ENCODE measurements at places on chromosomes 6 and 20. TPM values are rescaled to one million over a fixed set of nuclear protein-coding genes. Genes with fewer than 3 reads are reported as not detected.
A peak's percentile ranks its signal among the peaks of the same experiment; 100 is the strongest.

Gene SPTLC3
- total RNA-seq: 0.41 TPM

Gene FIG4
- total RNA-seq: 9.2 TPM

Gene TUBB2B
- 93.2 TPM for total RNA-seq

Gene IP6K3
- total RNA-seq: not detected

Gene NCR2
- total RNA-seq: not detected

Gene HCRTR2
- total RNA-seq: not detected

DNA sequence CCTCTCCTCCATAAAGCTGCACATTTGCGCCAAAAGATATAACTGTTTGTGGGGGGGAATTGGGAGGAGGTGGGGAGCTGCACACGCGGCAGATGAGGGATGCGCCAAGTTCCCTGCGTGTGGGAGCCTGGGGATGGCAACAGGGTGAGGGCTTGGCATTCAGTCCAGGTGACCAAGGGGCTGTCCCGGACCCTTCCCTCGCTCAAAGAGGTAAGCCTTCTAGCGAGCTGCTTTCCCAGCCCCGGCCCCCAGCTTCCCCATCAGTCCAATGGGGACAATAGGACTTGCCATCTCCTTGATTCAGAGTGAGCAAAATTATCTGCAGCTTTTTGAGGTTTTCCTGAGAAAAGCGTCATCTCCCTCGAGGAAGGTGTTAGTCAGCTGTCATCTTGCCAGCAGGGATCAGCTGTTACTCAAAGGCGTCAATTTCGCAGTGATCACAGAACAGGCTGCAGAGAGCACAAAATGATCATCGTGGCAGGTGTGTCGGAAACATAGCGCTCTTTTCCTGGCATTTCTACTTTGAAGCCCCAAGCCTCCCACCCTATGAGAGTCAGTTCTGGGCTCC is 21.3 kb downstream of the ZNF831 start:
- no peak for DNase-seq

DNA sequence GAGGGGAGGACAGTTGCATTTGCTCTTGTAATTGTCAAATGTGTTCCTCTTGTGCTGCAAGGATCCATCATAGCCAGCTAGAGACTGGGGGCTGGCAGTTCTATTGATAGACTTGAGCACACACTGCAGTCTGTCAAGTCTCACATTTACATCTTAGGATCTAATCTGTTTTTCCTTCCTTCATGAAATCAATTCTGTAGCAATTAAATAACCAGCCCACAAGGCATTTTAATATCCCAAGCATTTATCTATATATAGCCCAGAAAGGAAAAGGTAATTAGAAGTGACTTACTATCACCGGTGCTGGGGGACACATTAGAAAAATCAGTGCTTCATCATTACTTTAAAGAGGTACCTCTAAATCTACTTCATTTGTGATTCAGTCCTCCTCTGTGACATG is 143.0 kb upstream of the STXBP5 start:
- DNase-seq: no peak

- no peak for DNase-seq
These were observed 4.1 kb downstream of the PAQR8 start for GRCh38 chr6:52365866-52366540.

- DNase-seq: no peak
These were observed 91.6 kb downstream of the TFAP2C start for GRCh38 chr20:56720620-56721213.

DNA sequence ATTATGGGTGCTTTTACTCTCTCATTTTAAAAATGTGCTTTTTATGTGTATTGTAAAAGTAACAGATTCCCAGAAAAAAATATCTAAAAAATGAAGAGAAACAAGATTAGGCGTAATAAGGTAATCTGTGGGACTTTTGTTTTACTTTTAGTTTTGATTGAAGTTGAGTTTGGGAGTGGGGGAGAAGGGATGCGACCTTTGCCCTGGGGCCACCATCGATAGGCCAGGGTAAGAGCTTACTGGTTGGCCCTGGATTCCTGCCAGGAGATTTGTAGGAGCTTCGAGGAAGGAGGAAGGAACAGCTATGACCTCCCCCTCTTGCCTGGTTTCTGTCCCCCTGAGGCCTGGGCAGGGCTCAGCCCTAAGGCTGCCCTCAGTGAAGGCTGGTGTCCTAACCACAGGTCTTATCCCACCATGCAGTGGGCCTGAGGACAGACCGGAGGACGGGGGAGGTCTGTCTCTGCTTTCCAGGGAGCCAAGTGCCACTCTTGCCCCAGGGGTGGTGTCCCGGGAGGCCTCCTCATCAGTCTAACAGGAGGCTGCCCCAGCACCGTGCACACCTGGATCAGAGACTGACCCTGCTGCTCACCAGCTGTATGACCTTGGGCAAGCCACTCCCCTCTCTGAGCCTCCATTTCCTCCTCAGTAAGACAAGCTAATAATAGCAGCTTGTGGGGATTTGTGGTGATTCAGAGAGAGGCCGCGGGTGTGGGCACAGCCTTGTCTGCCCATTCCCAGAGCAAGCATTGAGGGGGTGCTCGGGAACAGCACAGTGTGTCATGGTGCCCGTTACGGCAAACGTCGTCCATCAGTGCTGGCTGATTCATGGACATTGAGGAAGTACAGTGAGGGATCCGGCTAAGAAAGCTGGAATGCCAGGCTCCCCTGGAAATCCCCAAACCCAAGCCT is 21.2 kb downstream of the TGM2 start:
- no peak for DNase-seq

- DNase-seq: no peak
These were observed 162.7 kb upstream of the B3GAT2 start for GRCh38 chr6:71119560-71119959.

GRCh38 chr6:145626857-145627256 is 108.5 kb downstream of the EPM2A start:
- DNase-seq: no peak

GRCh38 chr20:4434681-4435080 is 287.0 kb upstream of the PRND start:
- DNase-seq: no peak

GRCh38 chr20:20712004-20712473 is 405 bp downstream of the RALGAPA2 start:
- DNase-seq: peak; percentile 35

- DNase-seq: no peak
These were observed 217.0 kb upstream of the CCN2 start for GRCh38 chr6:132167929-132168892.

DNA sequence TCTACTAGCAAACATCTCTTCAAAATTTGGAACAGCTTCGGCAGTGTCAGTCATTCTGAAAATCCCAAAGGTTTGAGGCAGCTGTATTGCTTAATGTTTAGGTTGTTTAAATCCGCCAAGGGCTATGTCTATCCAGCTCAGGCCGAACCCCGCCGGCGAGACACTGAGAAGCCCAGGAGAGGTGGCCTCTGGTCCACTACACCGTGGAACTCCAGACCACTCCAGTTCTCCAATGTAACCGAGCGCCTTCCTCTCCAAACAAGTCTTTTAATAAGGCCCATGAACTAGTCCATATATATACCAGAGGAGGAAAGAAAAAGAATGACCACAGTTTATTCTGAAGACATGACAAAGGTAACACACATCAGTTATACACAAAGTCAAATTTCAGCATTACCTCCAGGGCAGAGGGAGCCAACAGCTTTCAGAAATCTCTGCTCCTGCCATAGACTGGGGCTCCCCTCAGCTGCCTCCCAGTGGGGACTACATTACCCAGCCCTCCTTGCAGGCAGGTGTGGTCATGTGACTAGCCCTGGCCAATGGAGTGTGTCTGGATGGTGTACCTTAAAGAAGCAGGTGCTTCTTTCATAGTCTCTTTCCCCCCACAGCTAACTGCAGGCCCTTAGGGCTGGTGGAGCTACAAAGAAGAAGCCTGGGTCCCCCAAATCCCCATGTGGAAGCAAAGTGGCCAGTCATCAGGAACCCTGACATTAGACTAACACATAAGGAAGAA is at the start of gene RAMACL:
Gene RAMACL, minus strand, starts transcription at position 255 of the 733 bp plus-strand sequence. Its CDS starts 201 bp downstream, at position 54.
- DNase-seq: no peak

DNA sequence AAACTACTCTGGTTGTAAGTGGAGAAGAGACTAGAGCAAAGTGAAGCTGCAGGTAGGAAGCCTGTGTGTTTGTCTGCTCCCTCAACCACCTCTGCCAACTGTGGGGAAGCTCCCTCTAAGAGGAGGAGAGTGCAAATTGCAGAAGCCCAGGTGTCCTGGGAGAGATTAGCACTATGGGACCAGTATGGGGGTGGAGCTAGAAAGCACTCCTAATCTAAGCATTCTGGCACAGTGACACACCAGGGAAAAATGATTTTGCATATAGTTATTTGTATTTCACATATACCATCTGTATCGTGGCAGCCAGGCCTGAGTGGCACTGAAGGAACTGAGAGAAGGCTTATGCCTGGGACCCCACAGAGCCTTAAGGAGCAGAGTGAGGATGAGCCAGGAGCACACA is 12.8 kb downstream of the GSTA1 start:
- DNase-seq: no peak

DNA sequence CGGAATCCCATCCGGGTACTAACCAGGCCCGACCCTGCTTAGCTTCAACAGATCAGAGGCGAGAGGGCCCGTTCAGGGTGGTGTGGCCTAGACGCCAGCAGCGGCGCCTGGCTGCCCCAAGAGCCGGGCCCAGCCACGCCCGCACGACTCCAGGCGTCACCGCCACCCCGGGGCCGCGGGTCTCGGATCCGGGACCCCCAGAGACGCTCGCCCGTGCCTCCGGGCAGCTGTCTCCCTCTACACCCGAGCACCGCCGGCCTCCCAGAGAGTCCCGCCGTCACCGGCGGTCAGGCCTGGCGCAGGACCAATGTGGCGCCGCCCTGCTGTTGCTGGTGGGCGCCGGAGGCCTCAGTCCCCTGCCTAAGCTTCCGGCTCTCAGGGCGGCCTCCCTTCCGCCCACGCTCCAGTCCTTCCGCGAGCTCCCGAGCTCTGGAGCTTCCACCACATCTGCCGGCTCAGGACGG is 441.2 kb upstream of the DEFB115 start:
- DNase-seq: no peak

GRCh38 chr20:30511322-30512030 is 746.0 kb upstream of the DEFB115 start:
- DNase-seq: no peak

DNA sequence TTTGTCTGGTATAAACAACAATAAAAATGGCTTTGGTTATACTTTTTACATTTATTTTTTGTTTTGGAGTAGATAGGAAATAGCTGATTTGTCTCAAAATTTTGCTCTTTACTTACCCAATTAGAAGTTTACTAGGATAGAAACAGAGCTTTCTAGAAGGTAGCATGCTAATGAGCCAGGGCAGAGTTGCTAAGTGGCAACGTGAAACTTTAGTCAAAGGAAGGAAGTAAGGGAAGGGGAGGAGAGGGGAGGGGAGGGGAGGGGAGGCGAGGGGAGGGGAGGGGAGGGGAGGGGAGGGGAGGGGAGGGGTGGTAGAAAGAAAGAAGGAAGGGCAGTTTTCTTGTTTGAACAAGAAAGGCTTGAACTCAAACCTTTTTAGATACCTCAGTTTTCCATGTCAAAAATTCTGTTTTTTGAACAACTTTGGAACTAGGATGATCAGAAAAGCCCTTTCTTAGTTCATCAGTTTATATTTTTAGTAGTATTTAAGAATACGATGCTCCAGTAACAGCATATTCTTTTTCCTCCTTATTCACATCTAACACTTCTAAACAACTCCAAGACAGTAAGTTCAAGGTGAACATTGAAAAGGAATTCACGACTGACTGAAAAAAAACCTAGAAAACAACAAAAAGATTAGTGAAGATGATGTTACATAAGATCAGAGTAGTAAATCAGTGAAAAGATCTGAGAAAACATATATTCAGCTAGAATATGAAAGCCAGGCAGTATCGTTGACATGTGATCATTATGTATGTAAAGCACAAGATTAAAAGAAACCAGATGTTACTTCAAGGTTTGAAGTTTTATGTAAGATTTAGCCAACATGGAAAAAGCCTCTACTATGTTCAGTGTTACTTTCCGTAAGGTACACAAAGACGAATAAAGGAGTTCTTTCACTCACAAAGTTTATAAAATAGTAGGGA is 263.4 kb downstream of the ARHGAP18 start:
- no peak for DNase-seq

- DNase-seq: no peak
These were observed 916 bp downstream of the PABPC1L start for GRCh38 chr20:44910690-44911262.

DNA sequence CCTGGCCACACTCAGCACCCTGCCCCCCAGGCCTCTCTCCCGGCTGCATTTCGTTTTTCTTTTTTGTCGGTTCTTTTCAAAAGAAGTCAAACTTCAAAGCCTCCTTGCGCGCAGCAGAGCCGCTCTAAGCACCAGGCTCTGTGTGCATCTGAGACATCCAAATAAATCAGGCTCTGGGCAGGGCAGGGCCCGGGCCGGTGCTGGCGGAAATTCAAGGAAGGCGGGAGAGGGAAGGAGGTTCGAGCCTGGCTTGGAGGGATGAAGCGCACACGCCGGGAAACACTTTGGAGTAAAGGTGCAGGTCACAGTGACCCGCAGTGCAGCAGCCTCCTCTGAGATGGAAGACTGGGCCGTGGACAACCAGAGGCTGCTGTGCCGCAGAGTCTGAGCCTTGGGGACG is 5.8 kb downstream of the GATA5 start:
- no peak for DNase-seq

DNA sequence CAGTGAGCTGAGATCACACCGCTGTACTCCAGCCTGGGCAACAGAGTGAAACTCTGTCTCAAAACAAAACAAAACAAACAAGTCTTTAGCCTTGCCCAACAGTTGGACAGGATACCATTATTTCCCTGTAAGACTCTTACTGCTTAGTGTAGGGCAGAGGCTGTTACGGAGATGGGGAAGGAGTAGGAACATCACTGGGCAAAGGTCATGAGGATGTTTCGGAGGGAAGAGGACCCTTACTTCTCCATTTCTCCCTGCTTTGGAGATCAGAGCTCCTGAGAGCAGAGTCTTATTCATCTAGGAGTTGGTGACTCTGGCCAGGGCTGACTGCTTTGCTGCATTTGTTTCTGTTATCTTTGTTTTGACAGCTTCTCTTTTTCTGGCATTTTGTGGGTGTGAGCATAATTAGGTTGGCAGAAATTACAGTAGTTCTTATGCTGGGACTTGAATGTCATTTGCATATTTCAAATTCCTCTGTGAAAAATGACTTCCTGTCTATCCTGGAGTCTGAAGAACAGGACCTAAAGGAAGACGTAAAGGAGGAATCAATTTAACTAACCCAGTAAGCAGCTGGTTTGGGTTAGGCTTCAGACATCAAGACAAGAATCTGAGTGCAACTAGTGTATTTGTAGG is 89.0 kb downstream of the CDS2 start:
- no peak for DNase-seq

GRCh38 chr6:111530667-111531066 is 47.6 kb upstream of the REV3L start:
- no peak for DNase-seq

- no peak for DNase-seq
These were observed 228.1 kb upstream of the CST7 start for GRCh38 chr20:24720957-24721356.

- no peak for DNase-seq
These were observed 39.2 kb upstream of the CLDN20 start for GRCh38 chr6:155224618-155225017.

DNA sequence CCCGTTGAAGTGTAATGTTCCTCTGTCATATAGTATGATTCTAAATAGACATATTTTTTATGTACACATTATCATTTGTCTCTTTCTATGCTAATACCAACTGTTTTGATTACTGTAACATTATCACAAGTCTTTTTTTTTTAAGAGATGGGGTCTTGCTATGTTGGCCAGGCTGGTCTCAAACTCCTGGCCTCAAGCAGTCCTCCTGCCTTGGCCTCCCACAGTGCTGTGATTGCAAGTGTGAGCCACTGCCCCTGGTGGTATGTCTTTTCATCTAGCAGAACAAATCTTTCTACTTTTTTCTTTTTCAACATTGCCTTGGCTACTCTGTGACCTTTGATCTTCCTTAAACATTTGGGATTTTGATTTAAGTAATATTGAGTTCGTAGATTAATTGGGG is 57.7 kb downstream of the SLX4IP start:
- no peak for DNase-seq

GRCh38 chr6:7041511-7042026 is 66.2 kb upstream of the RREB1 start:
- DNase-seq: no peak
